Activated CD4-positive, CD25-positive, alpha-beta regulatory T cell treated with anti-CD3 and anti-CD28 coated beads, Interleukin-2, amount 50 U/mL, for 72 hours (primary cell): ENCODE measurements at places on chromosomes 5 and 9.

DNA sequence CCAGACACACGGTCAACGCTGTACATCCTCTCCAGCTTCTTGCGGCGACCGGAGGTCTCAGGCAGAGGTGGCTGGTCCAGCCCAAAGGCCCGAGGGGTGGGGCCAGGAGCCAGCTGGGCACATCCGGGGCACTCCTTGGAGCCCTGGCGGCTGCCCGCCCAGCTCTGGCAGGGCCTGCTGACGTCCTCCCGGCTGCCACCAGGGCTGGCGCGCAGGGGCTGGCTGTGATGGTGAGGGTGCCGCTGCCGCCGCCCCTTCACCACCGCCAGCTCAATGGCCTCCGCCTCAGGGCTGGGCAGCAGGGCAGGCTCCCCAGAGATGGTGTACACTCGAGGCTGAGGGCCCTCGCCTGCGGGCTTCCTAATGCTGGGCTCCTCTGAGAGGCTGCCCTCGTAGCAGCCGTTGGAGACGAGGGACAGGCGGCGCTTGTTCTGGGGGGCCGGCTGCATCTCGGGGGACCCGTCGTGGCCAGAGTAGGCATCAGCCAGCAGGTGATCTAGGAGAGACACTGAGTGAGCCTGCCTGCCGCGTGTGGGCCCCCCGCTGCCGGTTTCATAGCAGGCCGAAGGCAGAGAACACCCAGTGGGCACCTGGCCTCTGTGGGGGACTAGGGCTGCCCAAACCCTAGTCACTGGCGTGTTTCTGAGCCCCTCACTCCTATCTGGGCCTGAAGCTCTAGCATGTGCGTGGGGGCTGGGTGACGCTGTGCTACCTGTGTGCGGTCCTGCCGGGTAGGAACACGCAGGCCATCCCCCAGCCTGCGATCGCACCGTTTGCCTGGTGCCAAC, 1.5 kb downstream of the NSMF start:
- DNase-seq, result peak; percentile 33

- no peak for DNase-seq
Observed at GRCh38 chr9:108052431-108053080, 563.0 kb upstream of the KLF4 start.

GRCh38 chr9:97735070-97735600, 38.0 kb upstream of the XPA start:
- DNase-seq, result no peak

GRCh38 chr9:118946669-118947068, 422.6 kb downstream of the BRINP1 start:
- DNase-seq, result no peak

GRCh38 chr5:59008816-59009473, 426.1 kb downstream of the RAB3C start:
- DNase-seq, result no peak

GRCh38 chr9:37499297-37499696, 13.5 kb downstream of the POLR1E start:
- no peak for DNase-seq

GRCh38 chr5:43658509-43658908, 55.5 kb downstream of the NNT start:
- DNase-seq, result no peak

DNA sequence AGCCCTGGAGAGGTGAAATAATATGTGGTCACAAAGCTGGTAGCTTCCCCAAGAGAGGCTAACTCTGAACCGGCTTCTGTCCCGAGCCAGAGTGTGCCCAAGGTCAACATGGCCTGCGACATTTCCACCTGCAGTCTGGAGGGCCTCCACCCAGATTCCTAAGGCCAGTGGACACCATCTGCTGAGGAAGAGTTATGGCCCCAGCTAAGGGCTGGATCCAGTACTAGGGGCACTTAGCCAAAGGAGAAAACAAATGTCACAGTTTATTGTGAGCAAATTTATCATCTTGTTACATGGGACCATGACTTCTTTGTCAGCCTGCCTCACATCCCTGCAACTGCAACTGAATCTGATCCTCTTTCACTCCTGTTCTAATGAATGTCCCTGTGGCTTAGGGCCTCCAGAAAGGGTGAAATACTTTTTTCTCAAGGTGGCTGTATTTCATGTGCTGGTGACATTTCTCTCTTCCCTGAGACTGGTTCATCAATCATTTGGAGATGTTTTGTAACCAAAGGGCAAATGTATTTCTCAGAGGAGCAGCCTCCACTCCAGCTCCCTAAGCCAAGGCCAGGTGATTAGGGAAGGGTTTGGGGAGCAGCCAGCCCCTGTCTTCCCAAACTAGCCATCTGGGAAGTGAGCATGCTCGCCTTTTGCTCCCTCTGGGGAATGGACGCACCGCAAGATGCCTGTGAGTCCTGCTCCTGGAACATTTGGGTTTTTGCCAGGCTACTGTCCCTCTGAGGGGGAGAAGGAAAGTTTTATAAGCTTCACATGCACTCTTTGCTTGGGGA, 148.3 kb downstream of the CMYA5 start:
- no peak for DNase-seq
